Trophoblast cell (in vitro differentiated cells and primary cell): ENCODE measurements at places on chromosomes 11 and 22.
A peak's percentile ranks its signal among the peaks of the same experiment; 100 is the strongest.

DNA sequence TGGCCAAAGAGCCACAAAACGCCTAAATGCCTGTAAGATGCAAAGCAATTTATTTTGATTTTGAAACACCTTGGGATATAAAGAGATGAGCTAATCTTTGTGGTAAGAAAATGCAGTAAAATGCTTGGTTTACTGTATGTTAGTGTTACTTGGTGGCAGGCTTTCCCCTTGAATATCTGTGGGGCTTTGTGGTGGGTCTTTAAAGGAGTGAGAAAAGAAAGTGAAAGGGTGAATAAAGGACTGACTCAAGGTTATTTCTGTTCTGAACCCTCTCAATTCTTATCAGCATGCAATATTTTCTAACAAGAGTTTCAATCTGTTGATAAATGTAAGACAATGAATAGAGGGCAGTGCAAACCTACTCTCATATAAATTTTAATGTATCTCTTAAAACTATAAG lies 1555.9 kb upstream of the RAG2 start:
- no peak overlapping the region for H3K27ac ChIP-seq
- H3K36me3 ChIP-seq: no peaks in the 10 kb centered on the region
- no peak for DNase-seq
- no peaks in the 10 kb centered on the region for H3K4me1 ChIP-seq
- no peak overlapping the region for H3K4me3 ChIP-seq

GRCh38 chr22:37178350-37179125 lies 9.5 kb downstream of the C1QTNF6 start:
- DNase-seq: peak; percentile 92
- no peaks in the 10 kb centered on the region for H3K27me3 ChIP-seq
- H3K4me1 ChIP-seq: peaks cover 30% of the 10 kb centered on the region

DNA sequence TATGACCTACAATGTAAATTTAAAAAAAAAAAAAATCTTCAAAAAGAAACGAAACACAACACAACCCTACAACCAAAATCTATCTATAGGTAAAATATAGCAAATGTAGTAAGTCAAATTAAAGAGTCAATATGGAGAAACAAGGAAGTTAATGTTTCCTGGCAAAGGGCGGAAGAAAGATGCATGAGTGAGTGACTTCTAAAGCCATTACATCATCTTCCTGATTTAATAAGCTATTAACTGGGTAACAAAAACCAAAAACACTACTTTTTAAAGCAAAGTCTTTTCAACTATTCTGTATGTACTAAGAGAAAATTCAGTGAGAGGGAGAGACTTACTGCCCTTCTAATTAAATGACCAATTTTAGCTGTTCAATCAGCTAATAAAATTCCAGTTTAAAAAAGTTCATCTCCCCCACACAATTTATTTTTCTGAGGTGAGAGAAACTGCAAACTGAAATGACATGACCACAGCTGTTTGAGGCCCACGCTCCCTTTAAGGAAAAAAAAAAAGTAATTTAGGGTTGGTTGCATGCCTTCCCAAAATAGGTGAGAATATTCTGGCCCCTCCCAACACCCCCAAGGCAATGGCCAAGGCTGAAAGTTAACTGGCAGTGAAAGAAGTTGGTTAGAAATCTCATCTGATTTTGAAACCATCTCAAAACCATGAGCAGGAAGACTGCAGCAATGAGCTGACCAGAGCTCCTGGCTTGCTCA lies 5.9 kb downstream of the SF1 start:
- peaks cover 45% of the 10 kb centered on the region for H3K36me3 ChIP-seq
- no peaks in the 10 kb centered on the region for H3K27me3 ChIP-seq
- H3K4me3 ChIP-seq: no peak overlapping the region
- DNase-seq: no peak
- H3K4me1 ChIP-seq: peaks cover 4% of the 10 kb centered on the region
- no peak overlapping the region for H3K27ac ChIP-seq

DNA sequence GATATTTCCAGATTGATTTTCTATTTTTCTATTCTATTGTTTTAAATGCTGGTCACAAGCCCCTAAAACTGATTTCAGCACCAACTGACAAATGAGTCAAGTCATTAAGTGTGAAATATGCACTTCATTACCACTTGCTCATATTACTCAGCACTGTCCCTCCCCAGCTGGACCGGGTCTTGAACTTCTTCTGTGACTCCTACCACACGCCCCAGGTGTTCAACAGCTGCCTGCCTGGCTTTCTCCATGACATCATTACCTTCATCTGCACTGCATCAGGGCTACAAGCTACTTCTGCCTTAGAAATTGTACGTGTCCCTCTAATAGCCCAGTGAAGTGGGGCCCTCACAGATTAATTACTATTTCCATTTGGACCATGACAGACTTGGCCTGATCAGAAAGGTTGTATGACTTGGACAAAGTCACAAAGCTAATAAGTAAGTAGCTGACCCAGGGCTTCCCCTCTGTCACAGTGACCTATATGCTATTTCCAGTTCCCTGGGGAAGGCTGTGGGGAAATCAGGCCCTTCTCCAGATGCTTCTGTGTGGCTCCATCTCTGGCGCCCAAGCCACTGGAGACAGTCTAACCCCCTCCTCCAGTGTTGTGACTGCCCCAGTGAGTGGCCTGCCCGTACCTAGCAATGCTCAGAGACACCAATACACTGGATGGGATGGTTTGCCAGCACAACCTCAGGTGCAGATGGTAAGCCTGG lies 18.1 kb downstream of the TBC1D10A start:
- peak; percentile 94 for DNase-seq
- H3K36me3 ChIP-seq: peaks cover 13% of the 10 kb centered on the region
- no peak overlapping the region for H3K4me3 ChIP-seq
- no peaks in the 10 kb centered on the region for H3K27me3 ChIP-seq

- no peak overlapping the region for H3K4me3 ChIP-seq
- no peak for DNase-seq
- no peaks in the 10 kb centered on the region for H3K4me1 ChIP-seq
- H3K27ac ChIP-seq: no peak overlapping the region
Measured at GRCh38 chr11:31419138-31419537, 49.5 kb downstream of the DNAJC24 start.

- H3K36me3 ChIP-seq: no peaks in the 10 kb centered on the region
- no peaks in the 10 kb centered on the region for H3K27me3 ChIP-seq
- H3K4me3 ChIP-seq: no peak overlapping the region
Measured at GRCh38 chr22:49432897-49433443, 394.7 kb downstream of the BRD1 start.

GRCh38 chr11:61617515-61617914 lies 36.6 kb upstream of the SYT7 start:
- no peaks in the 10 kb centered on the region for H3K27me3 ChIP-seq
- H3K27ac ChIP-seq: no peak overlapping the region
- no peak for DNase-seq
- H3K4me1 ChIP-seq: peaks cover 15% of the 10 kb centered on the region

- no peaks in the 10 kb centered on the region for H3K27me3 ChIP-seq
- no peak overlapping the region for H3K4me3 ChIP-seq
- DNase-seq: peak; percentile 63
Measured at GRCh38 chr11:75577207-75577606, 15.2 kb downstream of the SERPINH1 start.

- H3K4me1 ChIP-seq: peaks cover 14% of the 10 kb centered on the region
- H3K36me3 ChIP-seq: no peaks in the 10 kb centered on the region
- H3K27ac ChIP-seq: no peak overlapping the region
Measured at GRCh38 chr11:13227676-13228255, 49.8 kb upstream of the BMAL1 start.

DNA sequence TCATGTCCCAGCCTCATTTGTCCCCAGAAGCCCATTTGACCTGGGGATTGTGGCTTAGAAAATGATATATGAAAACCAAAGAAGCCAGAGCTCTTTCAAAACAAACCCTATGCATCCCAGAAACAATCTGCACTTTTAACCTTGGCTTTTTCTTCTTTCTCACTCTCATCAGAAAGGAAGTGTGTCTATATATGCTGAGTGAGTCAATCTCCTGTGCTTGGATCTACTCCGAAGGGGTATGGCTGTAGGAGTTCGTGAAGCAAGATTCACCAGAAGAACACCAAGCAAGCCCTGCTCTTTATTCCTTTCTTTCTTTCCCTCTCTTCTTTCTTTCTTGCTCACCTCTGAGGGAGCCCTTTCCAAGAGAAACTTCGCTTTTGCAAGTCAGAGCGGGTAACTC lies 636 bp downstream of the PAMR1 start:
- H3K27me3 ChIP-seq: peaks cover 3% of the 10 kb centered on the region
- DNase-seq: no peak
- H3K4me1 ChIP-seq: peaks cover 6% of the 10 kb centered on the region
- no peak overlapping the region for H3K4me3 ChIP-seq

DNA sequence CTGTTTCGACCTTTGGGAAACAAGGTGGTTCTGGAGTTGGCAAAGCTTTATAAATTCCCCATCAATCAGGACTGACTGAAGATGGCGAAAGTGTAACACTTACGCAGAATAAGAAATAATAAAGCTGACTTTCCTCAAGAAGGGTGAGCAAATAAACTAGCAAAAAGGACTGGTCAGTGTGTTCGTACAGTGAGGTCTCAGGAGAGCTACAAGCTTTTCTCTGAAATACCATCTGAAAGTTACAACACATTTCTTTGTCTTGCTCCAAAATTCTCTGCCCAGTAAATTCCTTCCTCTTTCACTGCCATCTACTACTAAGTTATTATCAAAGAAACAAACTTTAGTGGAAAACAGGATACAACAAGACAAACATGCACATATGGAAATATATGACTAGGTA lies 13.4 kb downstream of the PITPNB start:
- peaks cover 20% of the 10 kb centered on the region for H3K36me3 ChIP-seq
- H3K27me3 ChIP-seq: no peaks in the 10 kb centered on the region
- DNase-seq: no peak

- H3K36me3 ChIP-seq: no peaks in the 10 kb centered on the region
- H3K4me3 ChIP-seq: no peak overlapping the region
Measured at GRCh38 chr11:111423250-111423615, 44.2 kb upstream of the POU2AF1 start.

DNA sequence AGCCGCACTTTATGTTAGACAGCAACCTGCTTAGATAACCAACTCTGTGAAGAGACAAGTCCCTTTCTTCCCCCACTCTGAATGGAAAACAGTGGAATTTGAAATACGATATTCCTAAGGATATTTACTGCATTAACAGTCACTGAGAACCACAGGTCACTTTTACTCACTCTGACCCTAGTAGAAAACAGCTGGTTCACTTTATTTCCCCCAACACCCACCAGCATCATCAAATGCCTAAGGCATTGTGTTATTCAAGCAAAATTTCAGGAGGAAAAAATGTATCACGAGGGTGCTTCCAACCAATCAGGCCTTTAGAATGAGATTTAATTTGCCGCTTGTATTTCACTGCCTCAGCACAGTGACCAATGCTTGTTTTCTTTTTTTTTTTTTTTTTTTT lies 1134.1 kb upstream of the CCDC90B start:
- H3K4me1 ChIP-seq: no peaks in the 10 kb centered on the region
- no peaks in the 10 kb centered on the region for H3K36me3 ChIP-seq

GRCh38 chr11:94405062-94405833 lies 4.0 kb upstream of the GPR83 start:
- peaks cover 20% of the 10 kb centered on the region for H3K27me3 ChIP-seq
- no peaks in the 10 kb centered on the region for H3K36me3 ChIP-seq
- no peak for DNase-seq
- no peak overlapping the region for H3K4me3 ChIP-seq

DNA sequence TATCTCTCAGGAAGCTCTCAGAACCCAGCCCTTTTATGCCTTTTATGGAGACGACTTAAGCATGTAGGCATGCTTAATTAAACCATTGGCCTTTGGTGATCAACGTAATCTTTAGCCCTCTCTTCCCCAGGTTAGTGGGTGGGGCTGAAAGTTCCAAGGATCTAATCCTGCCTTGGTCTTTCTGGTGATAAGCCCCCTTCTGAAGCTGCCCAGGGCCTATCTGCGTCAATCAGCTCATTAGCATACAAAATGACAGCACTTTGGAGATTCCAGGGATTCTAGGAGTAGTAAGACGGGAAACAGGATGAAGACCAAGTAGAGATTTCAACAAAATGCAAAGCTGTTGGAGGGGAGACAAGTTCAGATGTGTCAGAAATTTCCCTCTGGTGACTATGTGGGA lies 3.1 kb downstream of the FAM118A start:
- no peak for DNase-seq
- peaks cover 26% of the 10 kb centered on the region for H3K4me1 ChIP-seq
- H3K36me3 ChIP-seq: no peaks in the 10 kb centered on the region
- H3K4me3 ChIP-seq: no peak overlapping the region
- no peaks in the 10 kb centered on the region for H3K27me3 ChIP-seq
- H3K27ac ChIP-seq: no peak overlapping the region
